ENCODE measurements at places on chromosomes 12 and 14.

GRCh38 chr12:46342562-46343033 is 30.0 kb downstream of the SLC38A2 start:
- DNase-seq = peak; percentile 69

DNA sequence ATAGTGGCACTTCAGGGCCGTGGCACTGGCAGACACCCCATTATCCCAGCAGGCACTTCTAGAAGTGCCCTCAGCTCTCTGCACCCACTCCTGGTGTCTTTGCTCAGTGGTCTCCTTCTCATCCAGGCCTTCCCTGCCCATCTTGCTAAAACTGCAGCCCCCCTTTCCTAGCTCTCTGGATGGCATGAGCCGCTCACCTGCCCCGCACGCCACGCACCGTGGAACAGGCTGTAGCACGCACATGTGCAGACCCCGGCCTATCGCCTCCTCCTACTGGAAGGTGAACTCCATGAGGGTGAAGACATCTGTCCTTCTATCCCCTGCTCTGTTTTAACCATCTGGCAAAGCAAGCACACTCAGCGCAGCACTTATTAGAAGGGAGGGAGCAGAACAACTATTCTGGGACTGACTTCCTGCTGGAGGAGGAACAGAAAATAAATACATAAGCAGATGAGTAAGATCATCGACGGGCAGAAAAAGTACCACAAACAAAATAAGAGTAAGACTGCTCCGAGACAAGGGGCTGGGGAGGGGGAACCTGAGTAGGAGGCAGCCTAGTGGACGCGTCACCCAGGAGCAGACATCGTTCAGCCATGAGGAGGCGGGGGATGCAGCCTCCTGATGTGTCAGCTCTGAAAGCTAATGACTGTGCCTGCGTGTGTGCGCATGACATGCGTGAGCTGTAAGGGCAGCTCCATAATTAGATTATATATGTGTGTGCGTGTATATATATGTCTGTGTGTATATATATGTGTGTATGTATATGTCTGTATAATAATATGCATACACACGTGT is 7.8 kb upstream of the FZD10 start:
- no peak for DNase-seq

GRCh38 chr14:33686856-33687255 is 264.0 kb downstream of the EGLN3 start:
- DNase-seq = no peak

- DNase-seq = no peak
Measured at GRCh38 chr12:51653431-51653830, 62.4 kb downstream of the SCN8A start.

GRCh38 chr12:7907009-7907408 is 29.0 kb downstream of the SLC2A3 start:
- DNase-seq = peak; percentile 63

DNA sequence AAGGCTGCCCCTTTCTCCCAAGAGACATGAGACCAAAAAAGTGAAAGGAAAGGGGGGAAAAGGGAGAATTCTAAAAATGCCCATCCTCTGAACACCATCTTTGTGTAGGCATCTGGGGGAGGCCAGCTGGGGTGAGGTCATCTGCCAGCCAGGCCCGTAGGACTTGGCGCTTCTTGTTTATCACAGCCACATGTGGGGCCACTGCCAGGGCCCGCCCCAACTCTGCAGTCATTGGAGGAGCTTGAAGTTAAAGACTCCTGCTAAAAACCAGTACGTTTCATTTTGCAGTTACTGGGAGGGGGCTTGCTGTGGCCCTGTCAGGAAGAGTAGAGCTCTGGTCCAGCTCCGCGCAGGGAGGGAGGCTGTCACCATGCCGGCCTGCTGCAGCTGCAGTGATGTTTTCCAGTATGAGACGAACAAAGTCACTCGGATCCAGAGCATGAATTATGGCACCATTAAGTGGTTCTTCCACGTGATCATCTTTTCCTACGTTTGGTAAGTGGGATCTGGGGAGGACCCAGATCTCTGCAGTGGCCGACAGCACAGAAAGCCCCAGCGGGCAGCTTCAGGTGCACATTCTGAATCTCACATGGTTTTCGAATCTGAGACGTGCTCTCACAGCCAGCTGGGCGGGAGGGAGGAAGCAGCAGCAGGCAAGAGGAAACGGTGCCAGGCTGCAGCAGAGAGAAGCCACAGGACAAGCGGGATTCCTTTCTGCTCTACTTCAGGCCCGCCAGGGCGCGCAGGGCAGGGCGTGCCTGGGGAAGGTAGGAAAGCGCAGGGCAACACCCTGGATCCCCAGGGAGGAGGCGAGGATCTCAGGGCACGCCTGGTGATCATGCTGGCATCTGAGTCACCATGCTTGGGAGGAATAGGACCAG is at the start of gene P2RX7:
P2RX7 (plus strand) TSS at position 276 of the 881 bp plus-strand sequence; CDS start at position 371, 95 bp downstream.
- DNase-seq = peak; percentile 34

DNA sequence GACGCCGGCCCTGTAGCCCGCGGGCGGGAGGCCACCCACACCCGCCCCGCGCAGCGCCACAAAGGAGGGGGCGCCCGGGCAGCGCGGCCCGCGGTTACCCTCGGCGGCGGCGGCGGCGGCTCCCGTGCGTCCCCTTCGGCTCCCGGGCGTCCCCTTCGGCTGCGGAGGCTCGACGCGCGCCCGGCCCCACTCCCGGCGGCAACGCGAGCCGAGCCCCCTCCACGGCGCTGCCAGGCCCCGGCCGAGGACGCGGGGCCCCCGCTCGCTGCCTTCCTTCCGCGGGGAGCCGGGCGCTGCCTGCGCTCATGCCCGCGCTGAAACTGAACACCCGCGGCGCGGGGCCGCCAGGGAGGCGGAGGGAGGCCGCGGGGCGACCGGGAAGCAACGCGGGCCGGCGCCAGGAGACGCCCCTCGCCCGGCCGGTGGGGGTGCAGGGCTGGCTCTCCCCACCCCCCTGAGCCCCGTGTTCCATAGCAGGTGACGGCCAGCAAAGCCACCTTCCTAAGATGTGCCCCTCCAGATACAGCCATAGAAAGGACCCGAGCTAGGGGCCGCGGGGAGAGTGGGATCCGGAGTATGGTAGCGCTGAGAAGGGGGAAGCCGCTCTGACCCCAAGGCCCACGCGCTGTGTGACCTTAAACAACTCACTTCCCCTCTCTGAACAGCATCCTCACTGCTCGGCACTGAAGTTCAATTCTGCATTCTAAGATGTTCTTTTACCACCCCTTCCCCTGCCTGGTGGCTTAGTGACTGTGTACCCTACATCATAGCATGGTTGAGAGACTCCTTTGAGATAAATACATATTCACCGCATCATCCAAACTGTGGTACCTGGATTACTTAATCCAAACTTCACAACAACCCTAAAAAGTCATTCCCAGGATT is 42.8 kb downstream of the KDM2B start:
- peak; percentile 79 for DNase-seq

DNA sequence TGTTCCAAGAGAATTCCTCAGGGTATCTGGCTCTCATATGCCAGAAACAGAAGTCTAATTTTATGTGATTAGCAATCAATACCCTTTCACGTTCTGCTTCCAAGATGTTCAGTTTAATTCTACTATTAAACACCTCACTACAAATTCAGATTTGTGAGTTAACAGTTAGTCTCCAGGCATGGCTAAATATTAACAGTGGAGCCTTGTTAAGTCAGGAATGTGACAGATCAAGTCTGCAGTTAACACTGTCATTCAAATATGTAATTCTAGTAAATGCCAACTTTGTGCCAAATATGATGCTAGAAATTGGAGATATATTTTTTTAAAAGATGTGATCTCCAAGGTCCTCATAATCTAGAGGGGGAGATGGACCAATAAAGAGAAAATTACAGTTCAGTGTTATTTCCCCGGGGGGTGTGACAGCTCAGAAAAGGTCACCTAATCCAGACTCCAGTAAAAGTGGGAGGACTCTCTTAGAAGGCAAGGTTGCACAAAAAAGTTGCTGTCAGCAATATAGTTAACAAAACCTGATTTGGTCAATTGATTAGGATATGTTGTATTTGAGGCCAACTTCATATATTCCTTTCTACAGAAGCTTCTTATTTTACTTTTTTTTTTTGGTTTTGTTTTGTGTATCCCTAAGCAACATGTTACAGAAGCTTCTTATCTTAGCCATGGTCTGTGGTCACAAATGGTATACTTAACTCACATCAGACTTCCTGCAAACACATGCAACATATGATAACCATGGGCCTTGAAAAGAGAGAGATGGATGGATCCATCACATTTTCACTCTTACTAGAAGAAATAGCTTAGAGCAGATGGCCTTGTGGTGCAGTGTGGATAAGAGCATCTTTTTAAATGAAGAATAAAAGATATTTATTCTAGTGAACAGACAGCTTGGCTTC is 18.4 kb upstream of the RNU6-7 start:
- DNase-seq = no peak

- DNase-seq = no peak
Measured at GRCh38 chr12:26198742-26199141, 3.4 kb downstream of the SSPN start.

DNA sequence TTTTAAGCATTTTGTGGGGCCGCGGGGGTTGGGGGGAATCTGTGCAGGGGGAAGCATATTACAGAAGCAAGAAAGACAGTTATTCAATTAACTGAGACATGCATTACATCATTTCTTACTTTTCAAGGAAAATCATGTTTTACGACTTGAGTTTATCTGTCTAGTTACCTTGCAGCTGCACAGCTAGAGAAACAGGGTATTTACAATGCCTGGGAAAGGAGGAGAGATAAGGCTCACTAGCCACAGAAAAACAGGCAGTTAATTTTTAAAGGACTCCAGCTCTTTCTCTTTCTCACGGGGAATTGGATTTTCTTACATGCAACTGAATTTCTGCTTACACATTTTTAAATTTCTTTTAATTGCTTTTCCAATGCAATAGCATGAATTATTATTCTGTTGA is 22.2 kb downstream of the FCF1 start:
- DNase-seq = no peak
